Mucosa of descending colon (tissue), 3 donors: ENCODE measurements at places on chromosomes 13 and 19. TPM values are rescaled to one million over a fixed set of nuclear protein-coding genes. Genes with fewer than 3 reads are reported as not detected.

The KCNJ14 gene
- total RNA-seq: 1.3 TPM

The RAB3A gene
- total RNA-seq: 6.8 TPM

The C13orf42 gene
- not detected for total RNA-seq

The ZNF541 gene
- not detected for total RNA-seq

The HMG20B gene
- 79.9 TPM for total RNA-seq

The HSH2D gene
- total RNA-seq: 23.0 TPM

The ONECUT3 gene
- total RNA-seq: not detected

The TEX101 gene
- total RNA-seq: 0.35 TPM
